ENCODE measurements at places on chromosomes 7 and 10.

DNA sequence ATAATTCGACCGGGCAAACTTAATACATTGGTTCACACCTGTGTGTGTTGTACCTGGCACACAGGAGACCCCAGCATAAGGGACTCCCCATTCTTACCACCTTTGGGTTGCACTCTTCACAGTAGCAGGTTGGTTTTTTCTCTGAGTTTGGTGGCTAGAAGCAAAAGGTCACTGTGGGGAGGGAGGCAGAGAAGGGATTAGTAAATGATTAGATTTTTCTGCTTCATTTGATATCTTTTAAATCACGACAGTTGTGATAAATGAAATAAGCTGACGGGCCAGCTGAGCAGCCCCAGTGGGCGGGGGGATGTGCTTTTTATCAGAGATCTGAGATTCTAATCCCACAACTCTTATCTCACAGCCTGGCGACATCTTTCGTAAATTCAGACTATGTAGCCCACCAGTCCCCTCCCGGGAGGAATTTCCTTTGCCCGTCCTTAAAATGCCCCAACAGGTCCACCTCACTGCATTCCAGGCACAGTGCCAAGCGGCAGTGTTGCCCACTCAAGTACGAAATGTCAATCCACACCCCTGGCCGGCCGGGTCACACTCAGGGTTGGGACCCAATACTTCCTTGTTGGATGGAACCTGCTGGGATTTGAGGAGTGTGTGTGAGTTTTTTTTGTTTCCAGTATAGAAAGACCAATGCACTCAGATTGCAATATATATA lies 10.5 kb upstream of the KCP start:
- no peak for DNase-seq

GRCh38 chr10:2106641-2107040 lies 369.3 kb upstream of the ADARB2 start:
- DNase-seq: no peak

DNA sequence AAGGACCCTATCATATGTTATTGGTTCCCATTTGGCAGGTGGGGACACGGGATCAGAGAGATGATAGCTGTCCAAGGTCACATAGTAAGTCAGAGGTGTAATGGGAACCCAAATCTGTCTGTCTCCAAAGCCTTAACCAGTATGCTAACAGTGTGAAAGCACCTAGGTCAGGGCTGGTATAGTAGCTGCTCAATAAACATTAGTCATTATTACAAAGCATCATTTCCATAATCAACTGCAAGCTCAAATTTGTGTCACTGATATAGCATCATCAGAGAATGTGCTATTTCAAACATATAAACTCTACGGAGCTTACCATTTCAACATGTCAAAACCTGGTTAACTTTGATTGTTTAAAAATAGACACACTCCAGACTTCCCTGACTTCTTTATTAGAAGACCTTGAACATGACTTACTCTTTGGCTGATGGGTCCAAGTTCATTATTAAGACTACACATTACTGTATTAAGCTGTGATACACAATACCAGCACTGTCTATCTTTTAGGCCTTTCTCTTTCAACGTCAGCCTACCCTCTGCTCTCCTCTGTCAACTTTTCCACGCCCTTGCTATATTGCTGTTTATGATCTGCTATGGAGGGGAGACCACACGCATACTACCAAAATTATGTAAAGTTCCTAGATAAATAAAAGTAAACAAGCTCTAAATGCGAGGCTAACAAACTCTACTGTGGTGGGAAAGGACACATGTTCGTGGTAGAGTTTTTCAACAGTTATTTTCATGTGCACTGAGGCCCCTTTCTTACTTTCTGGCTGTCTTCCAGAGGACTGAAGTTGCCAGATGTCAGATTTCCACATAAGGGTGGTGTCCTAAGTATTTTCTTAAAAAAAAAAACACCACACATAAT lies 33.6 kb downstream of the DNMBP start:
- no peak for DNase-seq

GRCh38 chr10:126906704-126907422 lies 1.6 kb downstream of the DOCK1 start:
- DNase-seq: no peak

DNA sequence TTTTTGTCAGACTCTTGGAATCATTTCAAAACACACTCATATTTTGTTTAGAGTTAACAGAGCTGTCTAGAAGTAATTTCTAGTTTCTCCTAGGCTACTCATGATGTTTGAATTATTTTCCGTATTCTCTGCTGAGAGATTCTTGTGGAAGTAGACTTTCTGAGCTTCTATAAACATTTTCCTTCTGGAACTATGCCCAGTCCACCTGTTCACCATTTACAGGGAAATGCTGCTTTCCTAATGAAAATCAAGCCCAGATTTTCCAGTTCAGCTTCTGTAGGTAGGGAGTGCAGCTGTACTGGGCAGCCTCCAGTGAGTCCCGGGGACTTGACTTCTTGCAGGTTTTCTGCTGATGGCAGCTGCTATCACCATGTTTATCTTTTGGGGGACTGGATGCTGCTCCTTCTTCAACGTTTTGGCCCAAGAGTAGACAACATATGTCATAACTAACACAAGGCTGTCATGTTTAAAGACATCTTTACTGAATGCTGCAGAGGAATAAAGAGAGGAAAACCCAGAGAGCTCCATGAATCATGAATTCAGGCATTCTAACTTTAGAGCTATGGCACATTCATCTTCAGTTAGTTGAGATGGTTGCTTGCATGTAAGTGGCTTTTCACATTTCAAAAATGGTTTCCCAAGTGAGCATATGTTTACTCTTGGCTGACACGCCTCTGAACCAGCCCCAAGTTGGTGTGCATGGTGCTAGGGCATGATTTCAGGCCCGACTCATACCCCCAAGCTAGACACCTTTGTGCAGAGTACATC lies 85.6 kb downstream of the SDK1 start:
- no peak for DNase-seq

- DNase-seq: peak; percentile 48
Measured at GRCh38 chr7:924541-925231, 29.8 kb downstream of the ADAP1 start.

- no peak for DNase-seq
Measured at GRCh38 chr7:68119411-68119810, 1122.8 kb downstream of the TYW1 start.

GRCh38 chr10:79230328-79230830 lies 116.9 kb upstream of the PPIF start:
- DNase-seq: no peak

DNA sequence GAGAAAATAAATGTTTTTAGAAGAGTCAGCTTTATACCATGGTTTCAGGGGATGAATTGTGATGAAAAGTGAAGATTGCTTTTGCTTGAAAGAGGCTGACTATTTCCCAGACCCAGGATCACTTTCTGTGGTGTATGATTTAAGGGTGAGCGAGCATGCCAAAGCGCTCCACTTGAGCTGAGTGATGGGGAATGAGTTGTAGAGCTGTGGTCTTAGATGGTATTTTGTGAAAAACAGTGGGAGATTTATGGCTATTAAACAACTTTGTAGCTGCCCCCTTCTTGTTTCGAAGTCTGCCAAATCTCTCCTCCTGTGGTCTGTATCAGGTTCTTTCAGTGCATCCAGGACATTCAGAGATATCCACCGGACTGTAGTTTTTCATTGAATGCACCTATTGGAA lies 888.2 kb downstream of the LRMDA start:
- no peak for DNase-seq

DNA sequence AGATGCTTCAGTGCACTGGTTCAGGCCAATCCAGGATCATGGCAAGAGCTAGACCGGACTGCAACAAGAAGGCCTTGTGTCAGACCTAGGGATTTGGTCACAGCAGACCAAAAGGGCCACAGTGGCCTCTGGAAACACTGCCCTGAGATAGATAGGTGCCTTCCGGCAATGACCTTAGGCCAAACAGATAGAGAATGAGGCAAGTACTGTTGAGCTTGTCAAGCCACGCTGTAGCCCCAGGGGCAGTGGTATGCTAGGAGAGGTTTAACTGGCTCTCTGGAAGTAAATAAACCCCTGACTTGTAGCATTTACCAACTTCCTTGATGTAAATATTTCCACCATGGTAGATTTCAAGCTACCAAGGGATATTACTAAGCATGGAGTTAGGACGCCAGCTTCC lies 197.5 kb downstream of the GRID1 start:
- DNase-seq: no peak

DNA sequence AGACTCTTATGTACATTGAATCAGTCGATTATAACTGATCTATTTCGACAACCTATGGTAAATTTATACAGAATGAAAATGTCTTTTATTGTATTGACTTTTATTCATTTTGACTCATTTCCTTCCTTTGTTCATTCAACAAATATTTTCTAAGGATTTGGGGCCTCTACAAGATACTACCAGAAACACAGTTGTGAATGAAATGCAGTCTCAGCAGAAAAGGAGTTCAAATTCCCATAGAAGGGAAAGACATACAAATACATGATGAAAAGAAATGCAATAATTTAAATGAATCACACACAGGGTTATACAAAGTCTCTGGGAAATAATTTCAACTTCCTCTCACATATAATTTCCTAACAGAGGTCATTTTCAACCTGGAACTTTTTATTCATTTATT lies 134.0 kb upstream of the SEMA3A start:
- DNase-seq: no peak

- DNase-seq: no peak
Measured at GRCh38 chr10:102246261-102246660, 929 bp downstream of the GBF1 start.

GRCh38 chr7:105187302-105188169 lies 173.5 kb downstream of the KMT2E start:
- no peak for DNase-seq

GRCh38 chr10:64385355-64385754 lies 864.2 kb downstream of the REEP3 start:
- no peak for DNase-seq

- DNase-seq: no peak
Measured at GRCh38 chr10:124688386-124688785, 55.8 kb downstream of the FAM53B start.

DNA sequence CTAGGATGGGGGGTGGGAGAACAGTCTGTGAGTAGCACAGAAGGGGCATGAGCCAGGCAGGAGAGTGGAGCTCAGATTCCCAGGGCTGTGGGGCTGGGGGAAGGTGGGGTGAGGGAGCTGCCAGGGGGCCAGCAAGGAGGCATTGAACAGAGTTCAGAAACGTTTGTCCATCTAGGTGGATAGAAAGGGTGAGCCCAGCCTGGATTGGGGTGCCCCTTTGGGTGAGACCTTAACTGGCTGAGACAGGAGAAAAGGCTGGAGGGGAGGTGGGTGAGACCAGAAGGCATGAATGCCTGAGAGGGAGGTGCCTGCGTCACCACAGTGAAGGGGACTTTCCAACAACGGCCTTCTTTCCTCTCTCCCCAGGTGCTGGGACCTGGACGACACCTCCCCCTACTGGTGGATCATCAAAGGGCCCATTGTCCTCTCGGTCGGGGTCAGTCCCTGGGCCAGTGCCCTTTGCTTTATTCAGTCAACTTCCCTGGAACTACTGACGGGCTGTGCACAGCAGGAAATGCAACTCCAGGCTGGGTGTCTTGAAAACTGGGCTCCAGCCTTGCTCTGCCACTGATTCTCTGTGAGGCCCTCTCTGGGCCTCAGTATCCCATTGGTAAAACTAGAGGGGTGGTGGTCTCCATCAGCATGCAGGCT lies 11.0 kb downstream of the GHRHR start:
- DNase-seq: no peak

DNA sequence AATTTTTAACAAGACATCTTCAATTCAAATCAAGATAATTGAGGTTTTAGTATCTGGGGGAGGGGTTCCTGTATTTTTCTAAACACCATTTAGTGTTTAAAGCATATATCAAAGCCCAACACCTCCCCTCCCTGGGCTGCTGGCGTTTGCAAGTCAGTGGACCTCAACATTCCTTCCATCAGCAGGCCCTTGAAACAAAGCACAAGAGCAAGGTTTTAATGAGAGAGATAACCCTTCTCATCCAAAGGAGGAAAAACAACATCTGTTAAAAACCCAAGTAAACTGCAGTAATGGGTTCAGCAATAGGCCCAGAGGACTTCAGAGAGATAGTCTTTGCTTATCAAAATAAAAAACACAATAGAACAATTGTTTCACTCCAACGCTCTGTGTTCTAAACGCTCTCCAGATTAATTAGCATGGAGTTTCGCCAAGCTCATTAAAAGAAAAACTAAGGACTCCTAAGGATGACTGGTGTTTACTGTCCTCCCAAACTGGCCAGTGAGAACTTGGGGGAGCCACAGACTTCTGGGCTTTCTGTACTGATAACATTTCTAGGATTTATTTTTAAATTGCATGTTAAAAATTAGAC lies 2.5 kb downstream of the JCAD start:
- no peak for DNase-seq

All from activated CD8-positive, alpha-beta memory T cell treated with anti-CD3 and anti-CD28 coated beads for 4 hours (primary cell).